ENCODE measurements at places on chromosomes 3 and 15.

GRCh38 chr3:53795789-53796560 lies 50.2 kb downstream of the CHDH start:
- DNase-seq, result no peak

- DNase-seq, result no peak
Measured at GRCh38 chr15:78210349-78210717, 24.0 kb downstream of the ACSBG1 start.

- no peak for DNase-seq
Measured at GRCh38 chr3:188691004-188691403, 480.8 kb upstream of the TPRG1 start.

GRCh38 chr3:100641471-100642032 lies 32.2 kb downstream of the ADGRG7 start:
- DNase-seq, result no peak

- DNase-seq, result no peak
Measured at GRCh38 chr3:6655275-6655674, 205.6 kb upstream of the GRM7 start.

DNA sequence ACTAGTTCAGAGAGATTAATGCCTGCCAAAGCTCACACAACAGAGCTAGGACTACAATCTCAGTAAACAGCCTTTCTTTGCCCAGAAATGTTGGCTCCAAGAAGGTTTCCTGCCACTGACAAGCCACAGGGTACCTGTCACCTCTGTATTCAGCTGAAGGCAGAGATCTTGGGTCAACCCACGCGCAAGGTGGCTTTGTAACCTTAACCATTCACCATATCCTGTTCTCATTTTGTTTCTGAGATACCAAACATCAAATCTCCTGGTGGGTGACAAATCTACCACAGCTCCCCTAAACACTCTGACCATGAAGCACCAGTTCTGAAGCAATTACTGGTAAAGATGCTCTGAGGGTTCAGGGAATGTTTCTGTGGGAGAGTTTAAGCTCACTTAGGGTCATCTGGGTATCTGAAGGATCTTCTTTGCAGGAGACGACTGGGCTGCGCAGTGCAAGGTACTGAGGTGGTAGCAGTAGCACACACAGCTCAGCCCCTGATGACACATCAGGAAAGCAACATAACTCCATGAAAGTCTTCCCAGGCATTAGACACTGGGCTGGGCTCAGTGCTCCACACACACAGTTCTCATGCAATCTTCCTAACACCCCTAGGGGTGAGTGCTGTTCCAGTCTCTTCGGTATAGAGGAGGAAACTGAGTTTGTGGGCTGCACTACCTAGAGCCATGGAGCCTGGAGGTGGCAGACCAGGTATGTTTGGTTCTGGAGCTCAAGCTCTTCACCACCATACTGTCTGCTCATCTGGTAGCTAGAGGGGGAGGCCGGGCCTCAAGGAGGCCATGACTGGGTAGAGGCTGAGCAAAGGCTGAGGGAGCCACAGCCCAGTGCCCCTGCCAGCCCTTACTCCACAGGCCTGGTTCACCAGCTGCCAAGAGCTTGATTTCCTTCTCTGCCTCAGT lies 7.7 kb downstream of the CXCR6 start:
- no peak for DNase-seq

- no peak for DNase-seq
Measured at GRCh38 chr3:143402602-143403001, 283.0 kb downstream of the CHST2 start.
